ENCODE measurements at places on chromosomes 3 and 15.

DNA sequence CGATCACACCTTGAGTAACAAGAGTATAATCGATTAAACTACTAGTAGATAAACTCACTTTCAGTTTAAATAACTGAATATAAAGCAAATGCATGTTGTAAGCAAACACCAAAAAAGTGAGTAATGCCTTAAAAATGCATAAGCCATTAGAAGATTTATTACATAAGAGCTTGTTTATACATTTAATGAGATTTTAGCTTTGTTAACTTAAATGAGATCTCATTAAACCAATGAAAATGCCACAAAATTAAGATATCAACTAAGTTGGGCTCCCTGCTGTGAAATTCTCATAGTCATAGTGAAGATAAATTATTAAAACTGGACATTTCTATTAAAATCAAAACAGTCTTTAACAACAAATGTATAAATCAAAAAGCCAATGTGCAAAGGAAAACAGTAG lies 701.2 kb downstream of the NLGN1 start:
- DNase-seq = no peak

- peak; percentile 75 for DNase-seq
These were observed 49.5 kb upstream of the SEC13 start for GRCh38 chr3:10370429-10370828.

DNA sequence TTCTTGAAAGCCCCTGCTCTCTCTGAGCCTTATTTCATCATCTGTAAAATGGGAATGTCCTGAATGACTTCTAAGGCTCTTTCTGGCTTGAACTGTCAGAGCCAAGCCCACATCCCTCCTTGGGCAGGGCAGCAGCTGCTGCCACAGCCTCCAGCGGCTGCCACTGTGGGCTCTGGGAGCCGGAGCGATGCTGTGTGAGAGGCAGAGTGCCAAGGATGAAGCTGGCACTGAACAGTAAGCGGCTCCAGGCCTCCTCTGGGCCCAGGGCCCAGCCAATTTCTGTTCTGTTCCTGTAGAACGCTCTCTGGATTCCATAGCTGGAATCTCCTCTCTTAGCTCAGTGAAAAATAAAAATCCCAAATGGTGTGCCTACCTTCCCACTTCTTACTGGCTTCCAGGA lies 4.4 kb downstream of the CPLX3 start:
- no peak for DNase-seq

DNA sequence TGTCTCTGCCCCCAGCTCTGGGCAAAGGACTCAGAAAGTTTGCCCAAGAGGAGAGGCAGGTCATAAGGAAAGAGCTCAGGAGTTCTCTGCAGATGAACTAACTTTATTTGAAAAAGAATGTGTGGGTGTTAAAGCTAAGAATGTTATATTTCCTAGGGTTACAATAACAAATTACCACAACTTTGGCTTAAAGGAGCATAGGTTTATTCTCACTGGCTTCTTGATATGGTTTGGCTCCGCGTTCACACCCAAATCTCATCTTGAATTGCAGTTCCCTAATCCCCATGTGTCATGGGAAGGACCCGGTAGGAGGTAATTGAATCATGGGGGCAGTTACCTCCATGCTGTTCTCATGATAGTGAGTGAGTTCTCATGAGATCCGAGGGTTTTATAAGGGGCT lies 383.7 kb upstream of the CFAP20DC start:
- DNase-seq = no peak

- no peak for DNase-seq
These were observed 446.5 kb downstream of the CNTN3 start for GRCh38 chr3:74167926-74168325.

- DNase-seq = no peak
These were observed 62.8 kb downstream of the SGO1 start for GRCh38 chr3:20123131-20123652.

DNA sequence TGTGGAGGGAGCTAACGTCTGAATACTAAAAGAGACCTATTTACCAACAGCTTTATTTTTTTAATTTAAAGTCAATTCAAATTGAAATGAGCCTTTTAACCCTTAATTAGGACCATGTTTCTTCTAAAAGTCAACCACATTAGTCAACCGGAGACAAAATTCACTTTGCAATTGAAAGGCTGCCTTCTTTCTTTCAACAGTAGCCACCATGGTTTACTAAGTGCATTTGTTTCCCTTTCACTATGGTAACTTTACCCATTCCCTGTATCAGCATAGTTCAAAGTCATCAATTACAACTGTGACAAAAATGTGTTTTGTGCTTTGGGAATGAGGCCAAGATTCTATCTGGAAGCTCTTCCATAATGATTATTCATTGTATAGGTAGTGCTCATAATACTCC lies 225.4 kb downstream of the EPHA3 start:
- no peak for DNase-seq

- DNase-seq = no peak
These were observed 6.8 kb upstream of the PRSS50 start for GRCh38 chr3:46724424-46724823.

- peak; percentile 29 for DNase-seq
These were observed 324.5 kb downstream of the TBL1XR1 start for GRCh38 chr3:176872771-176873209.

DNA sequence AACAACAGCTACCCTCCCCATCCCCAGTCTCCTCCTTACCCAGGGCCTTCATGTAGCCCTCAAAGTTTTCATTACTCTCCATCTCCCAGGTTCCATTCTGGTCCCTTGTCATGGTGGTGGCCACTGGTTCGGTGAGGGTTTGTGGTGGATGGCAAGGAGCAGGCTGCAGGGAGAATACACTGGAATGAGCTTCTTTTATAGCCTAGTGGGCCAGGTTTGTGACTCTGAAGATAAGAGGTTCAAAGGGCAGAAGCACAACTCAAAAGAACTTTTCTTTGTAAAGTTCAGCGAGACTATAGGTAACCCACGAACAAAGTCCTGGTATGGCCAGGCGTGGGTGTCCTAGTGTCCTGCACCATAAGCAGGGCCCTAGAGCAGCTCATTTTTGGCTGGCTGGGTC lies at the start of gene RBP2:
TSS of gene RBP2 (minus strand) at position 169 of the 400 bp plus-strand sequence. CDS start at position 112, 57 bp downstream.
- no peak for DNase-seq

- DNase-seq = no peak
These were observed 43.9 kb downstream of the RPL22L1 start for GRCh38 chr3:170826047-170826446.

GRCh38 chr3:115324056-115324455 lies 177.0 kb upstream of the ZBTB20 start:
- DNase-seq = no peak

- no peak for DNase-seq
These were observed 20.1 kb downstream of the KBTBD8 start for GRCh38 chr3:67018105-67018788.

GRCh38 chr3:178439504-178439903 lies 96.7 kb upstream of the KCNMB2 start:
- peak; percentile 58 for DNase-seq

DNA sequence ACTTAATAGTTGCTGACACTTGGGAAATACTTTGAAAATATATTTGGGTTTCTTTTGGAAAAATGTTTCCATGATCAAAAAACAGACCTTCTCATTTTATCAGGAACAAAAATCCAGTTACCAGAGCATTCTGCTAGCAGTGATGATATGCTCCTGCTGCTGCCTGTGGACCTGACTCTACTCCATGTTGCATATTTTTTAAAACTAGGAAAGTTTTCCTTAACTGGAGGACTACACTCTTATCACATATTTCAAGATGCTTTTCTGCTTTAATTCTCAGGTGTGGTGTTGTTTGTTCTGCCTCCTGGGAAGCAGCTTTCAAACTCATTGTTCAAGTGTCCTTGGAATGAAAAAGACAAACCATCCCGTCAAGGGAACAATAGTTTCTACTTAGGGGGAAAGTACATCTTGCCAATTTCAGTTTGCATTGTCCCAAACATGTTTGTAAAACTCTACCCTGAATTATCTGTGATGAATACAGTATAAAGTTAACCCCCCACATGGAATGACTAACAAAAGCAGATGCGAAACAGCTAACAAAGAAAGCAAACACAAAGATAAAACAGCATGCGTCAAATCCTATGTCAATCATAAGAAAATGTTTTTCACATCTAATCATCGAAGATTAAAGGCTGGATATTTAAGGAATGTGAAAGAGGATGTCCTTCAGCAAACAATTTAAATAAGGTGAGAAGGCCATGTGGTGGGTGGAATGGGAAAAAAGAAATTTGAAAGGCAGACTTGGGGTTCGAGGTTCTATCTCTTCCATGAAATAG lies 40.1 kb upstream of the PSMD6 start:
- no peak for DNase-seq

- DNase-seq = no peak
These were observed 40.4 kb downstream of the MUC20 start for GRCh38 chr3:195761123-195761566.

GRCh38 chr15:38972831-38973230 lies 408.2 kb upstream of the RASGRP1 start:
- no peak for DNase-seq

All from AG08396 (cell line).